Activated naive CD4-positive, alpha-beta T cell treated with Interleukin-2 at 50 U/mL for 16 hours (primary cell): ENCODE measurements at places on chromosomes 6 and 20.

DNA sequence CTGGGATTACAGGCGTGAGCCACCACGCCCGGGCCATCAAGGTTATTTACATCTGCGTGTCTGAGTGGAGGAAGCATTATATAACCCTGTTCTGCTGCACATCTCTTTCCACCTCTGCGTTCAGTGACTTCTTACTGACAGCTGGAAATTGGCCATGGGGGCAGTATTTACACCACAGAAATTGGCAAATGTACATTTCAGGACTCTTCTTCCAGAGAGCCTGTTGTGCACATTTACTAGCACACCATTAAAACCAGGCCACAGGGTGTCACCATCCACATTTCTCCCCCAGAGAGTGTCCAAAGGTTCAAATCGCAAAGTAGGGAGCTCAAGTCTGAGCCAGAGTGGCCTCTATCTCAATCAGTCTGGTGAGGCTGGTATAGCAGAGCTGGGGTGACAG, 62.9 kb upstream of the SNX9 start:
- DNase-seq: no peak

DNA sequence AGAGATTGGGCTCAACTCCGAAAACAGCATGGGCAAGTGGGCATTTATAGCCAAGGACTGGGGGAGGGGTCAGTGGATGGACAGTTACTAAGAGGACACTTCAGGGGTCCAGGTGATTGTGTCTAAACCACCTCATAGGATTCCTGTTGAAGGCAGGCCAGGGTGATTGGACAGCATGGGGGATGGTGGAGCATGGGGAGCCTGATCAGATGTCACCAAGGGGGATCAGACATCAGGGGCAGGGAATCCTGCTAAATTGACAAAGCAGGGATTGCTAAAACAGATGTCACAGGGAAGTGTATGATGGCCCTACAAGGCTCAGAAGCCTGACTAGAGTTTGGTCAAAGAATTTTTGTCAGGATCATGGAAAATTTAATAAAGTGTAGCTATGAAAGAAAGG, 2.4 kb upstream of the PYGB start:
- no peak for DNase-seq

- no peak for DNase-seq
These were observed 466.1 kb downstream of the CDKAL1 start for GRCh38 chr6:21000331-21000801.

DNA sequence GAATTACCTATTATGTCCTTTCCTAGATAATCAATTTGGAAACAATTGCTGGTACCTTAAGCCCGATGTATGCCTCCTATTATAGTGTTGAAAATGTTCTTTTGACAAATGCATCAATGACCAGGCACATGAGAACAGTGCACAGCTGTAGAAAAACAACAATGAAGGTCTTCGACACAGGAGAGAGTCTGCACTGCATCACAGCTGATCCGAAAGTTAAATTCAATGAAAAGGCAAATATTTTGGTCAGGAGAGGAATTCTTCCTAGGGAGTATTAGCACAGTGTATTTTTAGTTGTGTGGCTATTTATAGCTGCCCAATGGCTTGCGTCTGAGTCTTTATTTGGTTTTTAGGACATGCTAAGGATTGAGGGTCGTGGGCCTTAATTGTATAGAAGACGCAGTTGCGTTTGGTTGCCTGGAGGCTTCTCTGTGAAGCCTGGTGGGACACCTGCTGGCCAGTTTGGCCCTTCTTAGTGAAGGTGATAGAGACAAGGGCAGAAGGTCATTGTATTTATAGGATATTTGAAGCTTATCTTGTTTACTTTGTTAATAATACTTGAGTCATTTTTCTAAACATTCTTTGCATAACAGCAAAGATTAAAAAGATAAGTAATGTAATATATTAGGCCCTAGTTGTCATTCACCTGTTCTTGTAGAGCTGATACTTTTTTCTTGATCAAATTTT, 72.3 kb downstream of the CDYL start:
- no peak for DNase-seq

DNA sequence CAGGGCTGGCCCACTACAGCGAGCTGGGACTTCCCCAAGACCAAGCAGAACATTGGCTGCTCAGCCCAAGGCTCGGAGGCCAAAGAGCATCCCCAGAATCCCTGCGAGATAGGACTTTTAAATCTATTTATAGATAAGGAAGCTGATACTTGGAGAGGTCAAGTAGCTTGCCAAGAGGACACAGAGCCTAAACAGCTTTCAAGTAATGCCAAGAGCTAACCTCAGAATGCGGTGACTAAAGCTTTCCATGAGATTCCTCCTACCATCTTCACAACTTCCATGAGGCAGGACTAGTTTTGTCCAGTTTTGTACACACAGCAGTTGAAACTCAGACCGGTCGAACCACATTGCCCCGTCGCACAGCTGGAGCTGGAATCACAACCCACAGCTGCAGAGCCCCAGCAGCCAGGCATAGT, 168.1 kb upstream of the TOP1 start:
- no peak for DNase-seq

DNA sequence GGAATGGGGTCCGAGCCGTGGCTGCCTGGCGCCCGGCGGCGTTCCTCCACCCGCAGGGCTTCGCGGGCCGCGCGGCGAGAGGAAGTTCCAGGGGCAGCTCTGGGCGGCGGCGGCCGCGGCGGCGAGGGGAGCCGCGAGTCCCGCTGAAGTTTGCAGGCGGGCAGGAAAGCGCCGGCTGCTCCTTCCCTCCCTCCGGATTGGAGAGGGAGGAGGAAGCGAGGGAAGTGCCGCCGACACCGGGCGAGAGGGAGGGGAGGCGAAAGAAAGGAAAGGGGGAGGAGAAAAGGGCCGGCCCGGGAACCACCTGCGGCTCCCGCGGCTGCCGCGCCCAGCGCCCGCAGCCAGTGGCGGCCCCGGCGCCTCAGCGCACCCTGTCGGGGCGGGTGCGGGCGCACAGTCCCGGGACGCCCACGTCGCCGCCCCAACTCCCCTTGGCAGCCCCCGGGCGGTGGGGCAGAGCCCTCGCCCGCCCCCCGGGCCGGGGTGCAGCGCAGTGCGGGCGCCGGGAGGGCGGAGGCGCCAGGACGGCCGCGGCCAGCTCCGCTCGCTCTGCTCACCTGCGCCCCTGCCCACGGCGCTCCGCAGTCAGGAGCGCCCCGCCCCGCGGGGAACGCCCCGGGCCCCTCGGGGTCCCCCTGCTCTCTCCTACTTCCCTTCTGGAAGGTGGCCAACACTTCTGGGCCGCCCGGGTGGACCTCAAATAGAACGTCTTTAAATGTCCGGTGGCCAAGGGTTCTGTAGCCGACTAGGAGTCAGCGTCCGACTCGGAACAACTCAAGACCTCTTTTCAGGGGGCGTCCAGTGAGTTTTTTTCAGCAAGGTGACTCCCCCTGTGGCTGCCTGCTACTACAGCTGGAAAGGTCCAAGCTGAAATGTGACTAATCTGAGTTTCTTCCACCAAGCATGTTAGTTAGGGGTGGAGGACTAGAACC, 80.3 kb upstream of the CCDC28A start:
- peak; percentile 28 for DNase-seq

DNA sequence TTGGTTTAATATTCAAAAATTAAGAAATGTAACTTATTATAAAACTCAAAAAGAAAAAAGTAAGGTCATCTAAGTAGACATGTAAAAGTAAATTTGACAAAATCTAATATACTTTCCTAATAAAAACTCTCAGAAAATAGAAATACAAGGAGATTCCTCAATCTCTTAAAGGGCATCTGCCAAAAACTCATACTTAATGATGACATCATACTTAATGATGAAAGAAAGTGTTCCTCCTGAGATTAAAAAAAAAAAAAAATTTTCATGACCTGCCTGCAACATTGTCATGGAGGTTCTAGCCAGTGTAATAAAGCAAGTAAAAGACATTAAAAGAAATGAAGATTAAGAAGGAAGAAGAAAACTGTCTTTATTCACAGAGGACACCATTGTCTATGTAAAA, 325.7 kb upstream of the BTBD3 start:
- no peak for DNase-seq

DNA sequence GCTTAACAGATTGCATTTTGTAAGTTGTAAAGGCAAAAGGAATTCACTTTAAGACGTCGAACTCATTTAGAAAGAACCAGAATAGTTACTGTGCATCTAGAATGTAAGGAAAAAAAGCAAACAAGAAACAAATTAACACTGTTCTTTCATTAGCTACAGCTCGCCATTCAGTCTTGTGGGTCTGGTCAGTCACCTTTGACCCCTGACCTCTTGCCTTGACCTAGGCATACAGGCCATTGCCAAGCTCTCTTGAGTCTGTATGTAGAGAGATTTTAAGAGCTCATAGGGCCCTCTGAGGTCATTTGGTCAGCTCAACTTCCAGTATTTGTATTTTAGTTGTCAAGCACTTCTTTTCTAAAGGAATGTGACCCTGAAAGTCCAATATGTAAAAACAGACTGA, 318.7 kb downstream of the DHX35 start:
- no peak for DNase-seq

- DNase-seq: no peak
These were observed 32.6 kb downstream of the SF3B5 start for GRCh38 chr6:144062786-144063185.

DNA sequence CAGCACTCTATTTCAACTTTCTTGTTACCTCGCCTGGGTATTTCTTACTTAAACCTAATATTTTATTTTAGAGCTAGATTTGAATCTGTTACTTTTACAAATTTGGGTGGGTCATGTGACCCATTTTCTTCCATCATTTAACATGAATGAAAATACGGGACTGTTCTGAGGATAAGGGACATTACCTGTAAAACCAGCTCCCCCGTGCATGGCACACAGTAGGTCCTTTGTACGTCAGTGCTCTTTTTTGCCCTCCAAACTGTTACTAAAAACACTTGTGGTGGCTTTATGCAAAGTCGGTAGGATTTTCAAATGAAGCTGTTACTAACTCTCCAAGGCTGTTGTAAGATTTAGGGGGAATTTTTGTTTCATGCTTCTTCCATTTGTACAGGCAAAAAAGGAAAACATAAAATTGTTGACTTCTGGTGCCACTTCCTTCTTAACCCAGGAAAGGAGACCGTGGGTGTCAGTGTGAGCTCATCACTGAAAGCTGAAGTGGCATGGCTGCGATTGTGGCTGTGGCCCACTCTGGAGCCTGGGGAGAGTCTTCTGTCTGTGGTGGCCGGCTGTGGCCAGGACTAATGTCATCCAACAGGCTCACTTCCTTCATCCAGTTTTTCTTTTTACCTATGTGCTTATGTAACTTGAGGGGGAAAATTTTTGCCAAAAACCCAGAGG, 40.2 kb upstream of the PXDC1 start:
- no peak for DNase-seq

DNA sequence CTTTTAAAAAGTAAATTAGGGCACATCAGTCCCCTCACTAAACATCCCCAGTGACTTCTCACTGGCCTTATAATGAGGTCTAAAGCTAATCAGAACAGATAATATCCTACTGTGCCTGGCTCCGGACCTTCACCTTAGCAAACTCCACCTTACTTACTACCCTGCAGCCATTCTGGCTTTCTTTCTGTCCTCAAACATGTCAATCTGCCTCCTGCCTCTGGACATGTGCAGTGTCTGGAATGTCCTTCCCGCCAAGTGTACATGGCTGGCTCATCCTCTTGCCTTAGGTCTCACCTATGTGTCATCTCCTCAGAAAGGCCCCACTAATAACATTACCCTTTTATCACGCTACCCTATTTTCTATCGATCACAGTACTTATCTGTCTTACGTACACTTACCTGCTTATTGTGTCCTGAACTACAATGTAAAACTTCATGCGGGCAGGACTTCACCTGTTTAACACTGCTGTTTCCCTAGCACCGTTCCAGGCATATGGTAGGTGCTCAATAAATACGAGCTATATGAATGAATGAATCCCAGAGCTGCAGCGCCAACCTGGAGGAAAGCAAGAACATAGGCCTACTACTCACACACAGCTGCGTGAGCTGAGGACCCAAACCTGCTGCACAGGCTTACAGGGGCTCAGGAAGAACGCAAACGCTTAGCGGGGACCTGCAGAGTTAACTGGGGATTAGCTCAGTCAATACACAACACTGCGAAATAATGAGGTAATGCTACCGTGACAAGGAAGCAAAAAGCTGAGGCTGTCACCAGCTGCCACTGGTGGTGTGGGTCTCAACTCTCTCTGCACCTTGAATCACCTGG, 991 bp downstream of the UQCC2 start:
- DNase-seq: no peak

DNA sequence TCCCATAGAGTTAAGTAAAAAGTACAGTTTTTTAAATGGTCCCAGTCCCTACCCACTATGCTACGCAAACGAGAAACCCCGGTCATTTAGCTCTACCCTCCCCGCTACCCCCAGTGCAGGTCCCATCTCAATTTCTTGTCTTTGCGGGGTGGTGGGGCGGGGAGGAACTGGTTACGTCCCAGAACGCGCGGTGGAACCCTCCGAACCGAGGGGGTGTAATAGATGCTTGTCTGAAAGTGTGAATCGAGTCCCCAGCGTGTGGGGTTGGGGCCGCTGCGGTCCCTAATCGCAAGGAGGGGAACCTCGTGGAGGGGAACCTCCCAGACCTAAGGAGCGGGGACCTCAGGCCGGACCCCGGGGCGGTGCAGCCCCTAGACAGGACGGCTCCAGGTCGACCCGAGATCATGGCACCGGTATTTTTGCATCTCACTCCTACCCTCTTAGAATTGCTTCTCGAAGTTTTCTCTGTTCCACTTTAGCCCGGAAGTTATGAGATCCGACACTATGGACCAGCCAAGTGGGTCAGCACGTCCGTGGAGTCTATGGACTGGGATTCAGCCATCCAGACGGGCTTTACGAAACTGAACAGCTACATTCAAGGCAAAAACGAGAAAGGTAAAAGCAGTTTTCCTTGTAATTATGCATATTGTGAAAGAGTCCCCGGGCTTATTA, 779 bp downstream of the HEBP2 start:
- DNase-seq: peak; percentile 35

GRCh38 chr6:142242269-142242668, 59.5 kb upstream of the ADGRG6 start:
- DNase-seq: no peak

DNA sequence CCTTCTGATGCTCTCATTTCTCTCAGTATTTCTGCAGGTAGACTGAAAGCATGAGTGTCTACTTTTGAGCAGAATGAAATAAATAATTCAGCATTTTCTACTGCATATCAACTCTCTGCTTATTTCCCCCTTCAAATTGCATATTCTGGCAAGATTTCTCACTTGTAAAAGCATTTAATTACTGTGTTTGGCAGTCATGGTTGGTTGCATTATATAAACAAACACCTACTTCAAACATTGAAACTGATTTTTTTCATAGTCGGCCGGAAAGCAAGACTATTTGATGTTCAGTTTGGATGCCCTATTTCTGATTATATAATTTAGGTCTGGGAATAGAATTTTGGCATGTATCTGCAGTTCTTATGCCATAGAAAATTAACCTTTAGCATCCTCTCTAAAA, 73.1 kb downstream of the PLEKHG1 start:
- no peak for DNase-seq

DNA sequence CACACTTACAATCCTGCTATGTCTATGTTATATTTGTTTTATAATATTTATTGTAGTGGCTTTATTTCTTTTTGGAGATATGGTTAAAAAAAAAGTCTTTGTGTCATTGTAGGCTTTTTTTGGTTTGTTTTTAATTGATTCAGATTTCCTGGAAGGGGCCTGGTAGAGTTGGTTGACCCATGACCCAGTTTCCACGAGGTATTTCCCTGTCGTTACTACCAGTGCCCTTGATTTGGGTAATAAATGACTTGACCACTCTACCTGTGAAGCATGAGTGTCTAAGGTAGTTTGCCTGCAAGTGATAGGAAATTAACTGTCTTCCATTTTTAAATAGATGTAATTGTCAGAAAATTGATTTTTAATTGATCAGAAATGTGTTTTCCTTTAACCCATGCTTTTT, 121.0 kb downstream of the JARID2 start:
- no peak for DNase-seq
